ENCODE measurements at places on chromosomes 13 and 19.

GRCh38 chr13:91622778-91623550, 224.5 kb downstream of the GPC5 start:
- no peak for DNase-seq

GRCh38 chr19:8366121-8366581, 2.2 kb downstream of the ANGPTL4 start:
- DNase-seq: no peak

- no peak for DNase-seq
Observed at GRCh38 chr19:12946731-12947496, 1.3 kb downstream of the RAD23A start.

DNA sequence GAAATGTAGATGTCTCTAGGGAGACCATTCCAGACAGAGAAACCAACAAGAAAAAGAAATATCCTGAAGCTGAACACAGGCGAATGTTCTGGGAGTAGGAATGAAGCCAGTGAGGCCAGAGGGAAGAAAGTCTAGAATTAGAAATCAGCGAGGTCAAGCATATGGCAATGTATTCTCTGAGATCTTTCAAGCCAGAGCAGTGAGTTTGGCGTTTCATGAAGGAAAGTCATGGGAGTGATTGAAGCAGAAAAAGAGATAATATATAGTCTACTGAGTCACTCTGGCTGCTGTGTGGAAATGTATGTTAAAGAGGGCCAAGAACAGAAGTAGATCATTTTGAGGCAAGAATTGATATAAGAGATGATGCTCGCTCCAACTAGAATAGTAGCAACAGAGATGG, 576.0 kb downstream of the PCDH17 start:
- DNase-seq: no peak

- DNase-seq: no peak
Observed at GRCh38 chr13:49314344-49314882, 66.7 kb downstream of the CDADC1 start.

- no peak for DNase-seq
Observed at GRCh38 chr19:36059180-36059910, 4.6 kb downstream of the WDR62 start.

- no peak for DNase-seq
Observed at GRCh38 chr19:30284885-30285284, 87.3 kb upstream of the ZNF536 start.

GRCh38 chr13:101830035-101830434, 377.6 kb downstream of the ITGBL1 start:
- DNase-seq: no peak

GRCh38 chr19:16371540-16371986, 46.9 kb downstream of the KLF2 start:
- peak; percentile 53 for DNase-seq

DNA sequence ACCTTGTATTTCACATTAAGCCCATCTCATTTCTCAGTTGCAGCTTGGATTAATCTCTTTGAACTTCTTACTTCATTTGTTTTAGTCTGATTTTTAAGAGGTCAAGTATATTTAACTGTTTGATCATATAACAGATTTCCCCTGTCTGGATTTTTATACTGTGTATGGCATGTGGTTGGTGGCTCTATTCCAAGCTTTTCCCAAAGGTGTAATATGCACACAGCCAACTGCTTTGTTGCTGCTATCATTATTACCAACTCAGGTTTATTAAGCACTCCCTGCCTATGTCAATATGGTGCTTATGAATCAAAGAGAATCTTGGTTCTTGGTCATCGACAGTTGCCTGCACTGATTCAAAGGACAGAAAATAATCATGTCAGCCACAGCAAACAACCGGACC, 92.6 kb downstream of the RAP2A start:
- DNase-seq: no peak

- DNase-seq: no peak
Observed at GRCh38 chr19:17249887-17250548, 4.3 kb upstream of the NR2F6 start.

- DNase-seq: no peak
Observed at GRCh38 chr13:79056706-79057105, 349.3 kb downstream of the RBM26 start.

- DNase-seq: no peak
Observed at GRCh38 chr19:54937926-54938325, 9.4 kb downstream of the NLRP7 start.

DNA sequence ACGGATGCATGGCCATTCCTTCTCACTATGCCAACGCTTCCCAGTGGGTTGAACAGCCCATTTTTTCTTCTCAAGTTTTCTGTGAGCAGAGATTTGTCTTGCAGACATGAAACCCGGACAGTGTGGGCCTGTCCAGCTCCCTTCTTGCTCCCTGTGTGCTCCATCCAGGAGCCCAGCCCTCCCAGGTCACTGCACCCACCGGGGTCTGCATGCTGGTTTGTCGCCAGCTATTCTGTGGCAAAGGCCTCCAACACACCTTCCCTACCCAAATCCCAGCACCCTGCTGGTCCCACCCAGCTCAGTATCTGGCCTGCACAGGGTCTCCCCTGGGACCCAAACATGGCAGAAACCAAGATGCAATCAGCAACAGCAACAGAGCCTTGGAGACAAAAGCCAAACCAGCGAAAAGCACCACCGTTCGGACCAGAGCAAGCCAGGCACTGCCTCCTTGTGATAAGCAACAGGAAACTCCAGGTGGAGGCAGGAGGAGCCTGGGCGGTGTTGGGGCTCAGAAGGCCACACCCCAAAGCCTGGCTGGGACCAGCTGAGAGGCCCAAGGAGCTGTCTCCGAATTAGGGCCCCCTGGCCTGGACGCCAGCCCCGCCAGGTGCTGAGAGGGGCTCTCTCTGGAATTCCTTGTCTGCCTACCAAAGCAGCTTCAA, 12.2 kb upstream of the SPACA7 start:
- no peak for DNase-seq

- DNase-seq: no peak
Observed at GRCh38 chr19:13946414-13946813, 5.9 kb upstream of the DCAF15 start.

GRCh38 chr13:36029166-36029565, 102.0 kb downstream of the DCLK1 start:
- DNase-seq: no peak

GRCh38 chr13:40172149-40172591, 494.3 kb downstream of the FOXO1 start:
- no peak for DNase-seq

GRCh38 chr19:12750851-12751250, 740 bp upstream of the BEST2 start:
- DNase-seq: no peak

DNA sequence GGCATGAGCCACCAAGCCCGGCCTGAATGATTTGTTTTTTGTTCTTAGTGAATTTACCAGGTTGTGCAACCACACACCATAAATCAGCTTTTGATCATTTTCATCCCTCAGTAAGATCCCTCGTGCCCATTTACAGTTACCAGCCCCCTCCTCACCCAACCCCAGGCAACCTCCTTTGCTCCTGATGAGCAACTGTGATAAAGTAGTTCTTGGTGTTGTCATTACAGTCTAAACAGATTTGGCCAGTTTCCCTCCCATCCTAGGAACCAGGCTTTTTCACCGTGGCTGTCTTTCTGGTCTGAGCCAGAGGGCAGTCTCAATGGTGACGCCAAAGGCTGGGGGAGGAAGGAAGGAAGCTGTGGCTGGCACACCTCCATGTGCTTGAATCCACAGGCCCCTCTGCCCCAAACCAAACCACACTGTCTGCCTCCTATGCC, 61.2 kb upstream of the WDFY2 start:
- no peak for DNase-seq

- no peak for DNase-seq
Observed at GRCh38 chr13:44045180-44045562, 165.5 kb downstream of the LACC1 start.

DNA sequence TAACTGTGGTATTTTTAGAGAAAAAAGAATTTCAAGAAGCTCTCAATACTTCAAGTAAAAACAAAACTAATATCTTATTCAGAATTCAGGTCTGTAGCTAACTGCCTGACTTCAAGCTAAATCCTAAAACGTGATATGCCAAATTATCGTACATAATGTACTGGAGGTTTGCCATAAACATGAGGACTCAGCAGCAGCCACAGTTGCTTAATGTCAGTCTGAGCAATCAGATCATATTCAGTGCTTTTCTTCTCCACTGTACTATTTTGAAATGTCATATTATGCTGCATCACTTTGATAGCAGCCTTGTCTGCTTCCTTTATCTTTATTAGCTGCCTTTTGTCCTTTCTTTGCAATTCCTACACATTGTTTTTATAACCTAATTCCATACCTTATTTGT, 265.1 kb upstream of the EDNRB start:
- DNase-seq: no peak

GRCh38 chr19:48271531-48272151, 1.8 kb downstream of the ZNF114 start:
- peak; percentile 24 for DNase-seq

- DNase-seq: no peak
Observed at GRCh38 chr13:43257765-43258164, 234.4 kb downstream of the DNAJC15 start.

- DNase-seq: no peak
Observed at GRCh38 chr13:91948736-91949135, 550.3 kb downstream of the GPC5 start.

GRCh38 chr13:77857531-77858209, 61.0 kb downstream of the EDNRB start:
- no peak for DNase-seq

GRCh38 chr13:52638666-52639328, 3.4 kb upstream of the HNRNPA1L2 start:
- DNase-seq: no peak

DNA sequence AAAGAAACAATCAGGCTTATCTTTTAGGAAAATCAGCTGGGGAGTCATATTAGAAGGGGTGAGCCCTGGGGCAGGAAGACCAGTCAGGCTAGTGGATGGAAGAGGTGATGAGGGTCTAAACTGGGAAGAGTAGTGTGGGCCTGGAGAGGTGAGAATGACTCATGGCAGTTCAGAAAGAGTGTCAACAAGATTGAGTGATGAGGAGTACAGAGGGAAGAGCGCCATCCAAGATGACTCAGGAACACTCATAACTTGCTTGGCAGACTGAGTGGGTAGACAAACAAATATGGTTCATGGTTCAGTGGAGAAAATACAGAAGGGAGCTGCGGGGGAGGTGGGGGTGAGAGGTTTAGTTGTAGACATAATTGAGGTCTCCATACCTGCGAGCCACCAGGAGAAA, 17.3 kb upstream of the CLDN10 start:
- DNase-seq: peak; percentile 27

DNA sequence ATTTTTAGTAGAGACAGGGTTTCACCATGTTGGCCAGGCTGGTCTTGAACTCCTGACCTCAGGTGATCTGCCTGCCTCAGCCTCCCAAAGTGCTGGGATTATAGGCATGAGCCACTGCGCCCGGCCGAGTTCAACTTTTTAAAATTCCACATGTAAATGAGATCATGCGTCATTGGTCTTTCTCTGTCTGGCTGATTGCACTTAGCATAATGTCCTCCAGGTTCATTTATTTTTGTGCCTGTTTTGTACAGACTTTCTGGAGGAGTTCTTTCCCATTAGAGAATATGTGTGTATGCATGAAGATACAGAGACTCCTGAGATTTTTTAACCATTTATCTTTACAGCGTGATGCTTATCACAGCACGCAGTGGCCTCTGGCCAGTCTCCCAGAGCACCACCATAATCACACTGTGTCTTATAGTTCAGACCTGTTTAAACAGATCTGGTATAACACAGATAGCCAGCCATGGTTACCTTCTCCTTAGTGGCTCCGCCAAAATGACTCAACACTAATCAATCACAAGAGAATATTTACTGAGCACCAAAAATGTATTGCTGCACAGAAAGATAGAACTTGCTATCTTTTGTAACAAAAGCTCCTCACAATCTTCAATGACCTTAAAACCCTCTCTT, 11.4 kb upstream of the STARD13 start:
- no peak for DNase-seq

DNA sequence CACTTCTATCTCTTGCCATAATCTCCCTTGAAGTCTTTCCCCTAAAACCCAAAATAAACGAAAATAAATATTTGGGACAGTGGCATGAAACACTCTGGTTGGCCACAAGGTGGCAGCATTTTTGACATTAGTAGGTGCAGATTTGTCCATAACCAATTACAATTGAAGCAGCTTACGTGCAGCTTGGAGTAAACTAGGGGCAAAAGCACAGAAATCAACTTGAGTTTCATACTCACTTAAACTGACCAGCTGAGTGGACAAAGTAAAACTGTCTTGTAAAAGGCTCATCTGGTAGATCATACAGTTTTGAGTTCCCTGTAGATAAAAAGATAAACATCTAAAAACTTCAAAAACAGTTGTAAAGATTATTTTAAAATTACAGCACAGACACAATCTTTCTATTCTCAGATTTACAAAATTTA, 18.8 kb downstream of the PDCD5 start:
- DNase-seq: peak; percentile 57

DNA sequence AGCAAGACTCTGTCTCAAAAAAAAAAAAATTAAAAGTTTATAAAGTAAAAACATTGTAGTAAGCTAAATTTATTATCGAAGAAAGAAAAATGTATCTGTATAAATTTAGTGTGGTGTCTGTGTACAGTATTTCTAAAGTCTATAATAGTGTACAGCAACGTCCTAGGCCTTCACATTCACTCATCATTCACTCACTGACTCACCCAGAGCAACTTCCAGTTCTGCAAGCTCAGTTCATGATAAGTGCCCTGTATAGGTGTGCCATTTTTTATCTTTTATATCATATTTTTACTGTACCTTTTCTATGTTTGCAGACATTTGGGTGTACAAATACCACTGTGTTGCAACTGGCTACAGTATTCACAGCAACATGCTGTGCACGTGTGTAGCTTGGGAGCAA, 118.1 kb downstream of the TNFRSF19 start:
- DNase-seq: no peak

DNA sequence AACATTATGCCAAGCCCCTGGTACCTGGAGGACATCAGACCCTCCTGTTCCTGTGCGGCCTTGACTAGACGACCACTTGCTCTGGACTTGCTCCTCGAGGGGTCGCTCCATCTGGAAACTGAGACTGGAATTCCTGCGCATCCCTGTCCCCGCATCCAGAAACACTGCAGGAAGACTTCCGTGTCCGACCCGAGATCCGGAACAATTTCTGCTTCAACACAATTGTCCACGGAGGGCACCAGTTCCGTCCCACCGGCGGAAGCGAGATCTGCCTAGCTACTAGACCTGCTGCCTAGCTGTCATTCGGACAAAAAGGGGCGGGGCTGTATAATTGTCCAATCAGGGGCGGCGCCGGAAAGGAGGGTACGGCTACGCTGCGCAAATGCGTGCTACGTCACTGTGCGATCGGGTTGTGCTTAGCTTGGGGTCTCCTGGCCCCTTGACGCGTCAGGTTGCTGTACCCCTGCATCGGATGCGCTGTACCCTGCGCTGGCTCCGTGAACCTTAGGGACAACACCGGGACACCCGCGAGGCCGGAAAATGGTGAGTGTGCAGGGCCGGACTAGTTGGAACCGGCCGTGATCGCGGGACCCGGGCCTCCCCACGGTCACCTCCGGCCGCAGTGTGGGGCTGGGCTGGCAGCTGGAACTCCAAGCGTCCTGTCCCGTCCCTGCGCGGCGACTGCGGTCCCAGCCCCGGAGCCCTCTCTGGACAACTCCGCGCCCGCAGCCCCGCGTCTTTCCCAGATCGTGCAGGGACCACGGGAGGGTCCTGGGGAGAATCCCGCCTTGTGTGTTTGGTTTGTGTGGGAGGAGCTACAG, at the start of the genes ZNF490 and ZNF791:
TSS of gene ZNF490 (minus strand) at position 274 of the 821 bp plus-strand sequence. CDS start at position 141, 133 bp downstream.
TSS of gene ZNF791 (plus strand) at position 381 of the 821 bp plus-strand sequence. CDS start at position 541, 160 bp downstream.
- DNase-seq: peak; percentile 93

All from Calu3 (cell line).